ENCODE measurements at places on chromosomes 7 and 10.

GRCh38 chr10:5596611-5597341 lies 69.6 kb downstream of the ASB13 start:
- DNase-seq = no peak

DNA sequence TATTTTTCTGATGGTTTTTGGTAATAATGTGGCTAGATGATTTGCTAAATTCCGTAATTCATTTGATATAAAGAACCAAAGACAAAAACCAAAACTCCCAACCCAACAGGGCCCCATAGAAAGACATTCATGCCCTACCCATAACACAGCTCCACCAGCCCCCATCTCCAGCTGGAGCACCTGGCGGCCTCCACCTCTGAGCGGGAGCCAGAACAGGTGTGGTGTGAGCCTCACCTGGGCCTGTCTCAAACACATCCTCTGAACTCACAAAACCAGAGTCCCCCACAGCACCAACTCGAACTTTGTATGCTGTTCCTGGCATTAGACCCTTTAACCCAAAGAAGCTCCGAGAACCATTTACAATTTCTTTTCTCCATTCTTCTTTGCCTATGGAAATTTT lies 36.5 kb upstream of the LAMB4 start:
- DNase-seq = no peak

DNA sequence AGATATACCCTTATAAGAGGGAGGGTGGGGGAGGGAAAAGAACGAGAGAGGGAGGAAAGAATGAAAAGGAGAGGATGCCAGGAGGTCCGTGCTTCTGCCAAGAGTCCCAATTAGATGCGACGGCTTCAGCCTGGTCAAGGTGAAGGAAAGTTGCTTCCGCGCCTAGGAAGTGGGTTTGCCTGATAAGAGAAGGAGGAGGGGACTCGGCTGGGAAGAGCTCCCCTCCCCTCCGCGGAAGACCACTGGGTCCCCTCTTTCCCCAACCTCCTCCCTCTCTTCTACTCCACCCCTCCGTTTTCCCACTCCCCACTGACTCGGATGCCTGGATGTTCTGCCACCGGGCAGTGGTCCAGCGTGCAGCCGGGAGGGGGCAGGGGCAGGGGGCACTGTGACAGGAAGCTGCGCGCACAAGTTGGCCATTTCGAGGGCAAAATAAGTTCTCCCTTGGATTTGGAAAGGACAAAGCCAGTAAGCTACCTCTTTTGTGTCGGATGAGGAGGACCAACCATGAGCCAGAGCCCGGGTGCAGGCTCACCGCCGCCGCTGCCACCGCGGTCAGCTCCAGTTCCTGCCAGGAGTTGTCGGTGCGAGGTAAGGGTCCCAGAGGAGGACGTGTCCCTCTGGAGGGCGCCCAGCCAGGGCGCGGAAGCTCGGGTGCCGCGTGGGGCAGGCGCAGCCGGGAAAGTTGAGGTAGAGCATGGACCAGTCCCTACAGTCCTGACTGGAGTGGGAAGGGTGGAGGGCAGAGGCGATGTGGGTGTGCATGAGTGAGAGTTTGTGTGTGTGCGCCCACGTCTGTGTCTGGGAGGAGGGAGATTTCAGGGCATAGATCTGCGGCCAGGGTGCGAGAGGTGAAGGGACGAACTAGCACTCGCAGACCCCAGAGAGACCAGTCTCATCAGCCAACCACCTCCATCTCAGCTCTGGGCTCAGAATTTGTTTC lies 844 bp downstream of the GRM3 start:
- DNase-seq = no peak

DNA sequence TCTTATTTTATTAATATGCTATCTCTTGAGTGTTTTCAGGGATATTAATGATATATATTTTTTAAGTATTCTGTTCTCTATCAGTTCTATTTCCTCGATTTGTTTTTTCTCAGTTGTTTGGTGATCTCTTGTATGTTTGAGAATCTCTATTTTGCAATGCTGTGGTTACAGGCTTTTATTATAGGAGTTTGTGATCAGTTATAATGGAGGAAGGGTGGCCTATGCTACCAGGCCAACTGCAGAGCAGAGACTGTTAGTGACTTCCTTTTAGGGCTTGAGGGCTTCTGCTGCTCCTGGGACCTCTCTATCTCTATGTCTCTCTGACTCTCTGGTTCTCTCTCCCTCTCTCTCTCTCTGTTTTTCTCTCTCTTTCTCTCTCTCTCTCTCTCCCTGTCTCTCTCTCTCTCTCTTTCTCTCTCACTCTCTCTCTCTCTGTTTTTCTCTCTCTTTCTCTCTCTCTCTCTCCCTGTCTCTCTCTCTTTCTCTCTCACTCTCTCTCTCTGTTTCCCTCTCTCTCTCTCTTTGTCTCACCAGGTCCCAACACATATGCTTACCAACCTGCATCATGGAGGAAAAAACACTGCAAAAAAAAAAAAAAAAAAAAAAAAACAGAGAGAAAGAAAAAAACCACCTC lies 69.4 kb upstream of the CAV2 start:
- no peak for DNase-seq

DNA sequence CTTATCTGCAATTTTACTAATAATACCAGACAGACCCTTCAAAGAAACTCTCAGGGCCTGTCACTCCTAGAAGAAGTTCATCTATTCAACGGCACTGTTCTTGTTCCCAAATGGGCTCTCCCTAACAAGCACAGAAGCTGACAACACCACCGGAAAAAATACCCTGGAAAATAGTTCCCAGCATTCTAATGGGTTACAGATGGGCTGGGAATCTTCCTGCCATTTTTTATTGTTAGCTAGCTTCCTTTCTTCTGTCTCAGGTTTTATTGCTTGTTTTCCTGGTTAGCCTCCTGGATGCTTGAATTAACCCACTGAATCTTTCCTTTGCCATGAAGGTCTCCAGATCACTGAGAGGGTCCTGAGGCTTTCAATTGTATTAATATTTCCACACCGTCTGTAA lies 689.8 kb upstream of the NRP1 start:
- no peak for DNase-seq

GRCh38 chr7:131505636-131506557 lies 50.5 kb downstream of the PODXL start:
- DNase-seq = no peak

Measured in ovary (tissue), 10 donors.